ENCODE measurements at places on chromosomes 12 and 14.

GRCh38 chr14:88660056-88660455, 97.2 kb downstream of the ZC3H14 start:
- H3K36me3 ChIP-seq: peaks cover 6% of the 10 kb centered on the region
- H3K27ac ChIP-seq: no peak overlapping the region

DNA sequence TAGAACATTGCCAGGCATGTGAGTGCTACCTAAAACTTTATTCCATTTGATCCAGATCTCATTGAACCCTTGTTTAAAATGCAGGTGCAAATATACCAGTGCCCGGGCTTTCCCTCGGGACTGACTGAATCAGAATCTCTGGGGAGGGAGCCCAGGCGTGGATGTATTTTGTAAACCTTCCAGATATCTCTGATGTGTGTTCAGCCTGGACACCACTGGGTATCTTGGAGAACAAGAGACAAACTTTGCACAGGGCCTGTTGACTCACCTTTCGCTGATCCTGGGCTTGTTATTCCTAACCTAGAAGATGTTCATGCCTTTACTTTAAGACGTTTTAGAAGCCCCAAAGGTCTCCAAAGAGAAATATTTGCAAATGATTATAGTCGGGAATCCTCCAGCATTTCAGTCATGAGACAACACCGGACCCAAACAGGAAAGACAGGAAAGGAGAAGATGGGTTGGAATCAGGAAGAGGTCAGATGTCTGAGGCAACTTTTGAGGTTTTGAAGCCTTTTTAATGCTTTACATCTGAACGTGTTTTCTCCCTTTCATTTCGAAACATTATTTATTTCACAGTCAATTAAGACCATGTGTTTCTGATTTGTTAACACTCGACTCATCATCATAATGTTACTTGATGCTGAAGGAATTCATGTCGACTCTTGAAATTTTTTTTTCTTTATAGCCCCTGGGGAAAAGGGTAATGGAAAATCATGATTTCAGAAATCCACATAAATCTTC, 118.6 kb downstream of the PLXNC1 start:
- H3K4me3 ChIP-seq: no peak overlapping the region
- no peaks in the 10 kb centered on the region for H3K27me3 ChIP-seq
- no peak for DNase-seq
- peaks cover 75% of the 10 kb centered on the region for H3K36me3 ChIP-seq
- H3K27ac ChIP-seq: no peak overlapping the region

GRCh38 chr12:113478351-113479011, 6.8 kb upstream of the LHX5 start:
- peaks cover 6% of the 10 kb centered on the region for H3K4me1 ChIP-seq
- no peak overlapping the region for H3K27ac ChIP-seq
- no peak overlapping the region for H3K4me3 ChIP-seq
- no peak for DNase-seq

DNA sequence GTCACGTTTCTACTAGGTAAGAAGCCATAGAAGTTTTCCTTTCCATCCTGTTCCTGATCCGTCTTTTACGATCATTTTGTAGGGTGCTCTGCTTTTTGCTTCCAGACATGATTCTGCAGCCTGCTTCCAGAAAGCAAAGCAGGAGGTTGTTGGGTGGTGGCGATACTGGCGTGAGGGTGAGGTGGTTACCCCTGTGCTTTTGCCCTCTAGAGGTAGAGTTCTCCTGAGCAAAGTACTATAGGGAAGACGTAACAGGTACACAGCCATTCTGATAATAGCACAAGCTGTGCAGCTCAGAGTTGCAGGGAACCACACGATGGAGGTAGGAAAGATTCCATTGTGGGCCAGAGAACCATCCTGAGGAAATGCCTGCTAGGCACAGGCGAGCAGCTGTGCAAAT, 186.0 kb downstream of the PAH start:
- H3K4me1 ChIP-seq: no peaks in the 10 kb centered on the region
- DNase-seq: no peak
- no peaks in the 10 kb centered on the region for H3K27me3 ChIP-seq
- no peak overlapping the region for H3K4me3 ChIP-seq
- H3K27ac ChIP-seq: no peak overlapping the region

DNA sequence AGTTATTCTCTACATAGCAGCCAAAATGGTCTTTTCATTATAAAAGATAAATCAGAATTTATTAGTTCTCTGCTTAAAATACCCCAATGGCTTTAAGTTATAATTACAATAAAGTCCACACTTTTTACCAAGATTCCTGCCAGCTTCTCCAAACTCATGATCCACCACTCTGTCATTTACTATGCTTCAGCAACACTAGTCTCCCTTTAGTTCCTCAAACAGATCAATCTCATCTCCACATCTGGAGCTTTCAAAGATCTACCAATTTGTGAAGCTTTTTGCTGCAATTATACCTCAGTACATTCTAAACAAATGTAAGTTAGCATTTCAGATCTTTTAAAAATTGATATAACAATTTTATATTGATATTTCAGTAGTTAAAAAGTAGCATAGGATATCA, 24.9 kb downstream of the CATSPERB start:
- no peak overlapping the region for H3K27ac ChIP-seq
- H3K27me3 ChIP-seq: no peaks in the 10 kb centered on the region
- H3K36me3 ChIP-seq: no peaks in the 10 kb centered on the region
- H3K4me1 ChIP-seq: no peaks in the 10 kb centered on the region
- no peak for DNase-seq

DNA sequence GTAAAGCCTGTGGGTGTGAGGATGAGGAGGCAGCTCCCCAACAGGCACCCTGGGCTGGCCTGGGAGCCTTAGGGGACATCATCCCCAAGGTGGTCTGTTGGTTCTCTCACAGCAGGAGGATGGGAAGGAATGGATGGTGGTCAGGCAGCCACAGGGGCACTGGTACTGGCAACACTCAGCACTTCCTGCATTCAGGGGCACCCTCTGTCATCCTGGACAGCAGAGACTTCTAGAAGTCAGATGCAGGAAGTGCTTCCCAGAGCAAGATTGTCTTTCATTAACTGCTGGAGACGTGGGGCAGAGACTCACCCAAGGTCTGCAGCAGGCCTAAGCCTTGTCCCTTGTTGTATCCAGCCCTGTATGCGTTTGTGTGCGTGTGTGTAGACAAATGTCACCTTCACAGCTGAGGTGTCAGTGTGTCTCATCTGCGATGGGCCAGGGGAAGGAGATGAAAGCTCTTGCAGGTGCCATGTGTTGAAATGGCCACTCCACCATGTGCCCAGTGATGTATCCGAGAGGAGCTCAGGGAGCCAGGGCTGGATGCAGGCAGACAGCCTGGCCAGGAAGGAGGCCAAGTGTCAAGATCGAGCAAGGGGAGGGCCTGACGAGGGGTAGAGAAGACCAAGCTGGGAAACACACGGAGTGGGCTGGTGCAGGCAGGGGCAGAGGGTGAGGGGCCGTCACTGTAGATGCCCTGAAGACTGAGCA, 85.1 kb downstream of the PITPNM2 start:
- H3K27me3 ChIP-seq: no peaks in the 10 kb centered on the region
- peak overlapping the region; percentile 74 for H3K27ac ChIP-seq
- DNase-seq: no peak
- H3K36me3 ChIP-seq: peaks cover 3% of the 10 kb centered on the region
- no peak overlapping the region for H3K4me3 ChIP-seq

GRCh38 chr12:124928912-124929530, 14.6 kb upstream of the UBC start:
- peak overlapping the region; percentile 95 for H3K27ac ChIP-seq
- peaks cover 19% of the 10 kb centered on the region for H3K27me3 ChIP-seq
- peak overlapping the region; percentile 86 for H3K4me3 ChIP-seq
- H3K36me3 ChIP-seq: peaks cover 8% of the 10 kb centered on the region
- DNase-seq: no peak

DNA sequence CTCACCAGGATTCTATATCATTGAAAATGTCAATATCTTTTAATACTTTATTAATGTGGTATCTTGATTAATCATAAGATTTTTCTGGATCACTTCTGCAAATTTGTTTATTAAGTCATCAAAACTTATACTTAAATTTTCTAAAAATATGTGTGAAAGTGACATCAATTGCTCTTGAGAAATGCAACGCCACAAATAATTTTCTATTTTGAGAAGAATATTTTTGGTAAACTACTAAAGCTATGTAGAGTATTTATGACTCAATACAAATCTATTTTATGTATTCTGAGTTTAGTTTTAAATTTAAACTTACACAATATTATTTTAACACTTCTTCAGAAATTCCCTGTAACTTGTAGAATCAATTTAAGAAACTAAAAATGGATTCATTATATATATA, 263.3 kb downstream of the RASSF9 start:
- no peaks in the 10 kb centered on the region for H3K36me3 ChIP-seq
- H3K4me3 ChIP-seq: no peak overlapping the region
- H3K4me1 ChIP-seq: no peaks in the 10 kb centered on the region
